ENCODE measurements at places on chromosomes 2 and 18. TPM values are rescaled to one million over a fixed set of nuclear protein-coding genes. Genes with fewer than 3 reads are reported as not detected.
A peak's percentile ranks its signal among the peaks of the same experiment; 100 is the strongest.

DNA sequence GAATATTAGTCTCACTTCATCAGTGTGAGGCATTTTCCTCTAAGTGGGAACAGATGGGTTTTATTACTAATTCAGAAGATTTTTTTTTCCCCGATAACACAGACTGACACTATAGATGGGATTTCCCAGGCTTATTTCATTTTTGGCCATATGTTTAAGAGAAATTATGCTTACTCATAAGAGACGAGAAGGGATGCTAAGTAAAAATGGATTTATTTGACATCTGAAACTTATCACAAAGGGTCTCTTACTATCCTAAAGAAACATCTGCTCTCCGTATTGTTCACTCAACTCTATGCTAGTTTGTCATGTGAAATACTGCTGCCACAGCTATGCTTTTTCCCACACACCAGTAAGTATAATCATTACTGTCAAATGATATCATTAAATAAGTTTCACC is 1476.3 kb downstream of the LRP1B start:
- H3K27me3 ChIP-seq: no peaks in the 10 kb centered on the region
- no peak overlapping the region for H3K4me3 ChIP-seq
- H3K36me3 ChIP-seq: no peaks in the 10 kb centered on the region
- DNase-seq: no peak
- H3K27ac ChIP-seq: no peak overlapping the region

- no peaks in the 10 kb centered on the region for H3K36me3 ChIP-seq
- DNase-seq: no peak
- no peaks in the 10 kb centered on the region for H3K4me1 ChIP-seq
- H3K27ac ChIP-seq: no peak overlapping the region
Observed at GRCh38 chr2:68458981-68459380, 8.1 kb downstream of the FBXO48 start.

- H3K4me1 ChIP-seq: peaks cover 4% of the 10 kb centered on the region
- H3K27me3 ChIP-seq: no peaks in the 10 kb centered on the region
- no peaks in the 10 kb centered on the region for H3K36me3 ChIP-seq
- H3K27ac ChIP-seq: no peak overlapping the region
Observed at GRCh38 chr2:190587106-190587505, 52.6 kb upstream of the NEMP2 start.

- no peaks in the 10 kb centered on the region for H3K4me1 ChIP-seq
- no peaks in the 10 kb centered on the region for H3K36me3 ChIP-seq
- H3K27ac ChIP-seq: peak overlapping the region; percentile 50
Observed at GRCh38 chr2:222733846-222734702, 62.6 kb downstream of the MOGAT1 start.

DNA sequence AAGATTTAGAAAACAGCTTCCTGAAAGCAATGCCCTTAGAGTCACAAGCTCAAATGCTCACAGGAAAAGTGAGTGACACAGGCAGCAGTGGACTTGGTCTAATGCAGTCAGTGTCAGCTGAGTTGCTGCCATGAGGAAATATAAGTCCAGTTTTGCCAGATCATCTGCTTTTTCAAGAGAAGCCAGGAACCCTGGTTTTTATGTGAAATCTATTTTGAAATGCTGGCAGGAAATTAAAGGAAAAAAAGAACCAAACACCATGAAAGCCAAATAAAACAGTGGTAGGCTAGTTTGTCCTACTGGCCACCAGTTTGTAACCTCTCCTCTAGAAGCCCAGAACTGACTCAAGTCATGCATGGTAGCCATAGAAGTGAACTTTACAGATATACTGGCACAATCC is 109.2 kb downstream of the THADA start:
- H3K27me3 ChIP-seq: no peaks in the 10 kb centered on the region
- H3K36me3 ChIP-seq: no peaks in the 10 kb centered on the region
- H3K27ac ChIP-seq: no peak overlapping the region
- no peak overlapping the region for H3K4me3 ChIP-seq
- H3K4me1 ChIP-seq: no peaks in the 10 kb centered on the region

- H3K27ac ChIP-seq: no peak overlapping the region
- peaks cover 6% of the 10 kb centered on the region for H3K4me1 ChIP-seq
- peak; percentile 96 for DNase-seq
- H3K27me3 ChIP-seq: no peaks in the 10 kb centered on the region
Observed at GRCh38 chr2:27249891-27250651, 12.8 kb downstream of the SLC30A3 start.

GRCh38 chr2:205390866-205391265 is 291.4 kb upstream of the NRP2 start:
- no peaks in the 10 kb centered on the region for H3K36me3 ChIP-seq
- DNase-seq: no peak
- H3K4me3 ChIP-seq: no peak overlapping the region

DNA sequence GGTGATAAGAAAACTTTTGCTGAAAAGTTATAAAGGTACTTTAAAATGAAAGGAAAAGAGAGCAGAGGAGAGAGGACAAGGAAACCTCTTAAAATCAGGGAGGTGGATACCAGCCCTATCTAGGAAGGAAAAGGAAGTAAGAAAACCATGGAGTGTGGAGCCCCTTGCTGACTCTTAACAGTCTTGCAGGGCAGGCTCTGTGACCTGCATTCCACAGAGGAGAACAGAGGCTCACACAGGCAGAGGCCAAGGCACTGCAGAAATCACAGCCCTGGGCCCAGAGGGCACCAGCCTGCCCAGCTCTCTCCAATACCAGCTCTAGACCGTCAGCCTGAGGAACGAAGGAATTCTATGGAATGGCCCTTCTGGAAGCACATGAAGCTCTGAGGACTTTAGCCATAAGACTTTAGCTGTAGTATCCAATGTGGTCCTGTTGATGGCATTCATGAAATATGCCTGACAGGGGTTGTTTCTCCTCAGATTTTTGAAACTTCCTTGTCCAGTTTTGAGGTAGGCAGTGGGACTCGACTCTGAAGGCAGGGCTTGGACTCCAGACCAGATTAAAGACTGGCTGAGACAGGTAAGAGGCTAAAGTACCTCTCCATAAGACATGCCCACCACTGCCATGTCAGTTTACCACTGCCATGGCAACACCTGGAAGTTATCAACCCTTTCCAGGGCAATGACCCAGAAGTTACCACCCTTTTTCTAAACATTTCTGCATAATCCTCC is 216.3 kb downstream of the ANAPC1 start:
- DNase-seq: peak; percentile 51
- H3K4me1 ChIP-seq: peaks cover 9% of the 10 kb centered on the region
- no peak overlapping the region for H3K27ac ChIP-seq
- H3K27me3 ChIP-seq: no peaks in the 10 kb centered on the region
- no peaks in the 10 kb centered on the region for H3K36me3 ChIP-seq
- H3K4me3 ChIP-seq: no peak overlapping the region

DNA sequence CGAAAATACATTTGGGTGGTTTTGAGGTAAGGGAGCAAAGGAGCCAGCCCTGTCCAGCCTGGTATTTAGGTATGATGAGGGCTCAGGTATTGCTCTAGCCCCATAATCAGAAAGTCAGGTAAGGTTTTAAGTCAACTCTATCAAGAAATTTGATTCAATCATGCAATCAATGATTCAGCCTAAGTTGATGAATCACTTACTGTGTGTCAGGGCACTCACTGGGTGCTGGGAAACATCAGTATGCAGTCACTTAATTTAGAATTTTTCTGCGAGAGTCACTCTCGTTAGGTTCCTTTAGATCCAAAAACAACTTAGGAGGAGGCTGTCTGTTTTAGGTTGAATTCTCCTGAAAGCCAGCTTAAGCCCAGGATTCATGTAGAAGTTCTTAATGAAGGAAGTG is 17.7 kb upstream of the SERPINB2 start:
- H3K27me3 ChIP-seq: no peaks in the 10 kb centered on the region
- H3K4me3 ChIP-seq: no peak overlapping the region
- no peak overlapping the region for H3K27ac ChIP-seq
- DNase-seq: no peak
- no peaks in the 10 kb centered on the region for H3K36me3 ChIP-seq

- no peaks in the 10 kb centered on the region for H3K4me1 ChIP-seq
- peaks cover 6% of the 10 kb centered on the region for H3K27me3 ChIP-seq
- no peaks in the 10 kb centered on the region for H3K36me3 ChIP-seq
- H3K27ac ChIP-seq: no peak overlapping the region
- no peak overlapping the region for H3K4me3 ChIP-seq
Observed at GRCh38 chr18:50097702-50098101, 97.2 kb downstream of the MYO5B start.

GRCh38 chr18:48263914-48264902 is 145.0 kb downstream of the ZBTB7C start:
- no peaks in the 10 kb centered on the region for H3K4me1 ChIP-seq
- H3K4me3 ChIP-seq: no peak overlapping the region
- H3K36me3 ChIP-seq: no peaks in the 10 kb centered on the region
- H3K27me3 ChIP-seq: no peaks in the 10 kb centered on the region
- no peak overlapping the region for H3K27ac ChIP-seq

Gene C1QL2
- total RNA-seq: not detected

- no peaks in the 10 kb centered on the region for H3K27me3 ChIP-seq
- no peaks in the 10 kb centered on the region for H3K4me1 ChIP-seq
- no peak overlapping the region for H3K4me3 ChIP-seq
- H3K27ac ChIP-seq: peak overlapping the region; percentile 65
- peaks cover 32% of the 10 kb centered on the region for H3K36me3 ChIP-seq
Observed at GRCh38 chr2:28413152-28413898, 20.7 kb downstream of the FOSL2 start.

Gene LDLRAD4
- 11.3 TPM for total RNA-seq

- no peak for DNase-seq
- H3K4me1 ChIP-seq: no peaks in the 10 kb centered on the region
- H3K27me3 ChIP-seq: no peaks in the 10 kb centered on the region
- no peaks in the 10 kb centered on the region for H3K36me3 ChIP-seq
Observed at GRCh38 chr18:57480733-57481132, 45.6 kb downstream of the ONECUT2 start.

Gene ALMS1
- 36.9 TPM for total RNA-seq

DNA sequence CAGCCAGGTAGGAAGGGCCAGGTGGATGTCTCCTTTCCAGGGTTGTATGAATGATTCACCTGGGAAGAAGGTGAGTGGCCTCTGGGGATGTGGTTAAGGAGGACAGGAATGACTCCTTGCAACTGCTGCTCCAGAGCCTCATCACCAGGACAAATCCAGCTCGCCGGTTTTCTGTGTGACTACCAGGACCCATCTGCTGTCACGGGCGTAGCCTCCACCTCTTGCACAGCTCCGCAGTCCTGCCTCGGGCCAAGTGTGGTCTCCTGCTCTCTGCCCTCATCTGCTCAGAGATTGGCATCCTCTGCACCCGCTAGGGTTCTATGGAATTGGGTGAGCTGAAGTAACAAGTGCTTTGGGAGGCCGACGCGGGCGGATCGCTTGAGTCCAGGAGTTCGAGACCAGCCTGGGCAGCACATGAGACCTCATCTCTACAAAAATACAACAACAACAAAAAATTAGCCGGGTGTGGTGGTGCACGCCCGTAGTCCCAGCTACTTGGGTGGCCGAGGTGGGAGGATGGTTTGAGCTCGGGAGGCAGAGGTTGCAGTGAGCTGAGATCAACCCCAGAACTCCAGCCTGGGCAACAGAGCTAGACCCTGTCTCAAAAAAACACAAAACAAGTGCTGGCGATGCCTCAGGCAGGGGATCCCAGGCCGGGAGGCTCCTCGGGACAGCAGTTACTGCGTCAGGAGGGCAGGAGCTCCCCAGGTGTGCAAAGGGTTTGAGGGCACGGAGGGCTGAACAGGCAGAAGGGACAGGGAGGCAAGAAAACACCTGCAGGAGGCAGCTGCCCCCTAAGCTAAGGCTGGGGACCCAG is 831 bp upstream of the D2HGDH start:
- H3K27ac ChIP-seq: no peak overlapping the region
- no peaks in the 10 kb centered on the region for H3K27me3 ChIP-seq
- DNase-seq: no peak
- H3K4me3 ChIP-seq: peak overlapping the region; percentile 34

DNA sequence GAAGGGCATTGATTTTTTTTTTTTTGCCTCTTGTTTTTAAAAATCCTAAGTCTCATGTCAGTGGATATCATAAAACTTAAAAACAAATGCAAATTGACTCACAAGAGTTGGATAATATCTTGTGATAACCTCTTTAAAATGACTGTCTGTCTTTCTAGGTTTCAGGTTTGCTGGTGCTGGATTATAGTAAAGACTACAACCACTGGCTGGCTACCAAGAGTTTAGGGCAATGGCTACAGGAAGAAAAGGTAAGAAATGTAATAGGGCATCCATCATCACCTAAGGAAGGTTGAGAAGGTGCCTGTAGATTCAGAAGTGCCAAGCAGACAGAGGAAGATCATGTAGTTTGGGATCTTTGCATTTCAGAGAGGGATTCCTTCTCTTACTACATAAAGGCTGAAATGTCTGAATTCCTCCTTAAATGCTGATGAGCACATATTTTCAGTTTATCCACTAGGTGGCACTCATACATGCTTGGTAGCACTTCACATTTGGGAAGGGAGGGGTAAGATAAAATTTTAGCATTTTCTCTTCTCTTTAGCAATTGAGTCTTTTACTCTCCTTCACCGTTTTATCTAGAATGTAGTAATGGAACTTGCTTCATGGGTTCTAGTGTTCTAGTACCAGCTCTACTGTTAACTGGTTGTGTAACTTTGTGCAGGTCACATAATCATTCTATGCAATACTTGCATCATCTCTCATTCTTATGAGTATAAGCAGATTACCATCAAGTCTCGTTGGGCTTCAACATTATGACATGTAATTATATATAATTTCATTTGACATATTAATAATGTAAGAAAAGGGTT is 21.1 kb downstream of the CPS1 start:
- H3K4me1 ChIP-seq: no peaks in the 10 kb centered on the region
- DNase-seq: no peak
- no peak overlapping the region for H3K4me3 ChIP-seq
- H3K27ac ChIP-seq: no peak overlapping the region
- no peaks in the 10 kb centered on the region for H3K36me3 ChIP-seq

Gene CARF
- 6.1 TPM for total RNA-seq

Gene LYPD6
- 10.2 TPM for total RNA-seq

Gene IL36B
- not detected for total RNA-seq

- no peak overlapping the region for H3K4me3 ChIP-seq
- no peak overlapping the region for H3K27ac ChIP-seq
- H3K36me3 ChIP-seq: no peaks in the 10 kb centered on the region
- H3K27me3 ChIP-seq: no peaks in the 10 kb centered on the region
Observed at GRCh38 chr2:232104076-232104646, 142.6 kb downstream of the DIS3L2 start.

DNA sequence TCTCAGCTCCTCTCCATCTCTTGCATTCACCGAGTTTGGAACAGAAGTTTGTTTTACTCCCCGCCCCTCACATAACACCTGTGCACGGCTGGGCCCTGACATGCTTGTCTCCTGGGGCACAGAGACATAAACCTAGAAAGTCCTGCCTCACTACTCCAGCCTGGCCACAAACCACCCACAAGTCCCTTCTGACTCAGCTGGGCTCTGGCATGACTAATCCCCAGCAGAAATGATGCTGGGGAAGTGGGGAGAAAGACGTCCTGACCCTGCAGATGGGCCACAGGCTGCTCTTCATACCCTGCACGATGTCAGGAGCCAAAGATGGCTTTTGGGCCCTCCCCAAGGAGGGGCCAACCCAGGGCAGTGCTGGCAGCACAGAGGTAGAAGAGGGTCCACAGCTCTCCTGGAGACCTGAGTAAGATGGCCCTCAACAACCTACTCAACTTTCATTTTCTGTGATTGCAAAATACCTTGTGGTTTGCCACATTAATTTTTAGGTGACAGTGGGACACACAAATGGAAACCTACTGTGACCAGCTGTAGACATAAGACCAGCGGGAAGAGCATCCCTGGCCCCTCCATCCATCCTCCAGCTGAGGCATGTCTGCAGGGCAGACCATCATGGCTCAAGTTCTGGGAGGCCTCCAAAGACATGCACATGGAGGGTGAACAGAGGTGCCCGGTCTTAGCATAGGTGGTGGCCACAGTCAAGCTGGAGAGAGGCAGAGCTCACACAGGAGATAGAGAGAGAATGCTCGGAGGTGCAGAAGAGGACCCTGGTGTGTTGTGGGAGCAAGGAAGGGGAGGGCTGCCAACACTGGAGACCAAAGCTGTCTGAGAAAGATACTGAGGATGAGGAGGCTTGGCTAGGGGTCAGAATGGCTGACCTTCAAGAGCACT is 40.0 kb downstream of the DNMT3A start:
- no peak for DNase-seq
- H3K4me3 ChIP-seq: no peak overlapping the region
- no peak overlapping the region for H3K27ac ChIP-seq
- no peaks in the 10 kb centered on the region for H3K36me3 ChIP-seq
- H3K4me1 ChIP-seq: peaks cover 2% of the 10 kb centered on the region

All from endodermal cell (in vitro differentiated cells).